ENCODE measurements at places on chromosomes 6 and 20.

GRCh38 chr20:3911956-3912355, 22.8 kb downstream of the PANK2 start:
- DNase-seq: no peak

- DNase-seq: no peak
Observed at GRCh38 chr6:105495515-105495914, 92.6 kb upstream of the PREP start.

- DNase-seq: no peak
Observed at GRCh38 chr6:6881438-6882225, 226.1 kb upstream of the RREB1 start.

GRCh38 chr6:110033749-110034666, 55.9 kb downstream of the GPR6 start:
- no peak for DNase-seq

- DNase-seq: no peak
Observed at GRCh38 chr6:130912434-130912833, 85.2 kb downstream of the SMLR1 start.

DNA sequence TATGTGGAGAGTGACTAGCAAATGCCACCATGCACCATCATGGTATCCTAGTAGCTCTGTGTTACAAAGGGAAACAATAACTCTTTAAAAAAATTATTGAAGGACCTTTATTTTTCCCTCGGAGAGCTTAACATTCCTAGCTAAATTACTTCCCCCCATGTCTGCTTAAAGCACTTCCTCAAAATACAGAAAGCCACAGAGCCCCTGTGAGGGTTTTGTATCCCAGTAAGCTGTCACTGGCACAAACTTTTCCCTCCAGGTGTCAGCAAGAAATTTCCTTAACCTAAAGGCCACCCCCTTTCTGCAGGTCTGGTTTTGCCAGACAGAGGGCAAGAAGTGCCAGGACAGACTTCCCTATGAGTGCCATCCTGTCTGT, 340.0 kb upstream of the PRDM1 start:
- DNase-seq: no peak

- DNase-seq: no peak
Observed at GRCh38 chr6:1662534-1662933, 52.8 kb downstream of the FOXC1 start.

DNA sequence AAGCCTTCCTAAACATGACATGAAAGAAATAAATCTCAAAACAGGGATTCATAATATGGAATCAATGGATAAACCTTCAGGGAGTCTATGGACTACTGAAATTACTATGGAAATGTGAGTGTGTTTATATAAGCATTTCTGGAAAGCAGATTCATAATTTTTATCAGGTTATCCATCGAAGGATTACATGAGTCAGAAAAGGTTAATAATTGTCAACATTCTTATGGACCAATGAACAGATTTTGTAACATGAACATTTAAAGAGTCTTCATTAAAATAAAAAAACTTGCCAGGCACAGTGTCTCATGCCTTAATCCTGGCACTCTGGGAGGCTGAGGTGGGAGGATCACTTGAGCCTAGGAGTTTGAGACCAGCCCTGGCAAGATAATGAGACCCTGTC, 84.8 kb downstream of the AHI1 start:
- DNase-seq: no peak
